ENCODE measurements at places on chromosomes 16 and 17.

DNA sequence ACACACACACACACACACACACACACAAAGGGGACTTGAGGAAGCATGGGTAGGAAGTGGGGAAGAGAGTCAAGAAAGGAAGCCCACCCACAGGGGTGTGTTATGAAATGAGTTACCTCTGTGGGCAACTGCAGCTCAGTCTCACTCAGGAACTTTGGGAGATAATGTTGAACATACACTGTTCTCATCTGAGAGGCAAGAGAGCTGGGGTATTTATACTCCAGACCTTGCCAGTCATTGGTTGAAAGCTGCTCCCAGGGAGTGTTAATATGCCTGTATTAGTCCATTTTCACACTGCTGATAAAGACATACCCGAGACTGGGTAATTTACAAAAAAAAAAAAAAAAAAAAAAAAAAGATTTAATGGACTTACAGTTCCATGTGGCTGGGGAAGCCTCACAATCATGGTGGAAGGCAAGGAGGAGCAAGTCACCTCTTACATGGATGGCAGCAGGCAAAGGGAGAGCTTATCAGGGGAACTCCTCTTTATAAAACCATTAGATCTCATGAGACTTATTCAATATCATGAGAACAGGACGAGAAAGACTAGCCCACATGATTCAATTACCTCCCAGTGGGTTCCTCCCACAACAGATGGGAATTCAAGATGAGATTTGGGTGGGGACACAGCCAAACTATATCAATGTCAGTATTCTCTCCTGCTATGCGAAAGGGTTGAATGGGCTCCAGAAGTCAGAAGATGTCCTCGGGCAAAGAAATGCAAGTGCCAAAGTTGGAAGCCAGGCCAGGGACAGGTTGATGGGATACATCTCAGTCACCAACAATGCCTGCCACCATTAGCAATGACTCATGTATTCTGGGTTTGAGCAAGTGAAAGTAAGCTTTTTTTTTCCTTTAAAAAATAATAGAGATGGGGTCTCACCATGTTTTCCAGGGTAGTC lies 270.5 kb downstream of the MRTFB start:
- DNase-seq = no peak

- no peak for DNase-seq
Measured at GRCh38 chr17:42577140-42577531, 393 bp downstream of the PSMC3IP start.

DNA sequence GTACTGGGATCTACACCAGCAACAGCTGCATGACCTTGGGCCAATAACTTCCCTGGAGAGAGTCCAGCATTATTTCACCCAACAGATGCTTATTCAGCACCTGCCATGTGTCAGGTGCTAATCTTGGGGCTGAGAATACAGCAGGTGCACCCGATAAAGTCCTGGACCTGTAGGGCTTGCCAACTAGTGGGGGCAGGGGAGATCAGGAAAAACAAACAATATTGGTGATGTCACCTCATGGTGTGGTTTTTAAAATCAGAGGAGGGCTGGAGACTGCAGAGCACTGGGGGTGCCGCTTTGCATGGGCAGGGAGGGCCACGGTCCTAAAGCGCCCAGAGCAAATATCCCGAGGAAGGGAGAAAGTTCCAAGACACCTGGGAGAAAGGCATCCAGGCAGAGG lies 218.8 kb downstream of the C16orf95 start:
- no peak for DNase-seq

DNA sequence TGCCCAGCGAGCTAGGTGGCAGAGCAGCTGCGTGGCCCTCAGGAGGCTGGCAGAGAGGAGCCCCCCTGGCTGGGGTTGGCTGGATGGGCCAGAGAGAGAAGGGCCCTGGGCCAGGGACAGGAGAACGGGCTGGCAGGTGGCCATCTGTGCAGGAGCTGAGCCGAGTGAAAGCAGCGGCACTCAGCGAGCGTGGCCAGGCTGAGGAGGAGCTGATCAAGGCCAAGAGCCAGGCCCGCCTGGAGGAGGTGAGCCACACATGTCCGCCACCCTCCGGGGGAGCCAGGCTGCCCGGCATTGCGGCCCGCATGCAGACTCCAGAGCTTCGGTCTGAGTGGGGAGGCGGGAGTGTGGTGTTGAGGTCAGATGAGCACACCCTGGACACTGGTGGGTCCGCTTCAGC lies 2.1 kb upstream of the RAC3 start:
- DNase-seq = no peak

DNA sequence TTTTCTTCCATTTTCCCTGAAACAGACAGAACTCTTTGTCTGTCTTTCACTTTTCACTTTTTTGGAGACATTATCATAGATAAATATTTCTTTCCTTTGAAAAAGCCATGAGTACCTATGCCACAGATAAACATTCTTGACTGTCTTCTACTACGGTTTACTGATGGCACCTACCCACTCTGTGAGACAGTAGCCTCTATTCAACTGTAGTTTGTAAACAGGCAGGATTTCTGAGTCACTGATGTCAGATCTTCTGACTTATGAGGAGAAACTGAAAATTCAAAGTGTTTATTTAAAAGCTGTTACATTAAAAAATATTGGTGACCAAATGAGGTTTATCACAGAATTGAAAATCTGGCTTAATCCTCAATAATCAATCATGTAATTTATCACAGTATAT lies 658.4 kb downstream of the TOX3 start:
- no peak for DNase-seq

DNA sequence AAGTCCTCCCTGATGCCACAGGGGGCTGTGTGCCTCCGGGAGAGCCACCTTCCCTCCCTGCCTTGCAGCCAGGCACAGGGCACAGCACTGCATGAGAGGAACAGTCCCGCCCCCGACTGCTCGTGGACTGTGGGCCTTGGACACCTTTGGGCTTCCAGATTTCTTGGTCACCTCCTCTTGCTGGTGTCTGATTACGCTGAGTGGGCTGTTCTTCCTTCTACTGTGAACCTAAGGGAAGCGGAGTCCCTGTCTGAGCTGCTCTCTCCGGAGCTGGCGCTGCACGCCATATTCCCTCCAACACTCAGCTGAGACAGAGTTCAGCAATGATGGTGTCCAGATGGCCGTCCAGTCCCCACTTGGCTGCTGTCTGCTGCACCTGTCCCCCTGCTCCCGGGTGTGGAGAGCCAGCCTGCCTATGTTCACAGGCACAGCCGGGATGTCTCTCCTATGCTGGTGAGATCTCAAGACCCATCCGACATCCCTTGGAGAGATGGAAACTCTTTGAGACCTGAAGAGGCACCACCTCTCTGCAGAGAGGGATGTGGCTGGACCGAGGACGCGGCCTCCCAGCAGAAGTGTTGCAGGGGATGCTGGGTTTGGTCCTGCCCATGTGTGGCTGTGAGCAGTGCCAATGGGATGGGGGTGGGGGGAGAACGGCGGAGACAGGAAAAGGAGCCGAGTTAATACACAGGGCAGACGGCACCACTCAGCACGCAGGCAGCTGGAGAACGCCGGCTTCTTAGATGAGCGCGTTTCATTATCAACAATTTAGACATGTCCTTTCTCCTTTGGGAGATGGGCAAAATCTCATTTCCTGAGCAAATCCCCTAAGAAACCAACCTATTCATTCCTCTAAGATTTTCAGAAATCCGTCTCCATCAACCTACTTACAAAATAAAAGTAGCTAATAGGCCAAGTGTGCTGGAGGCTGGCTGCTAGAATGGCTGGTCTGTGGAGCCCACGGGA lies 171.9 kb downstream of the ENGASE start:
- no peak for DNase-seq

DNA sequence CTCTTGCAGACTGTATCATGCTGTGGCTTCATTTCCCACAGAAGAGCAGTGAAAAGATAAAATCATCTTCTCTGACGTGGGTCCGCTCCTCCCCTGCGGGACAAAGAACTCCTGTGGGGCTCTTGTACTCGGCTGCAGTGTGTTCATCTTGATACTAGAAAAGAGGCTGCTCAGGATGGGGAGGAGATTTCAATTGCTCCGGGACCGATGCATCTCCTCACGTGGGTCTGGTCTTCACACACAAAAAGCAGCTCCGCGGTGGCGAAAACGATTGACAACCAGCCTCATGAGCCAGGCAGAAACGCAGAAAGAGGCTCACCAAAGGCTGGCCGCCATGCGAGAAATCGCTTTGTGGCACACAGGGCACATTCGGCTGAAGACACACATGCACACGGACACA lies 14.4 kb upstream of the KCNJ18 start:
- no peak for DNase-seq

DNA sequence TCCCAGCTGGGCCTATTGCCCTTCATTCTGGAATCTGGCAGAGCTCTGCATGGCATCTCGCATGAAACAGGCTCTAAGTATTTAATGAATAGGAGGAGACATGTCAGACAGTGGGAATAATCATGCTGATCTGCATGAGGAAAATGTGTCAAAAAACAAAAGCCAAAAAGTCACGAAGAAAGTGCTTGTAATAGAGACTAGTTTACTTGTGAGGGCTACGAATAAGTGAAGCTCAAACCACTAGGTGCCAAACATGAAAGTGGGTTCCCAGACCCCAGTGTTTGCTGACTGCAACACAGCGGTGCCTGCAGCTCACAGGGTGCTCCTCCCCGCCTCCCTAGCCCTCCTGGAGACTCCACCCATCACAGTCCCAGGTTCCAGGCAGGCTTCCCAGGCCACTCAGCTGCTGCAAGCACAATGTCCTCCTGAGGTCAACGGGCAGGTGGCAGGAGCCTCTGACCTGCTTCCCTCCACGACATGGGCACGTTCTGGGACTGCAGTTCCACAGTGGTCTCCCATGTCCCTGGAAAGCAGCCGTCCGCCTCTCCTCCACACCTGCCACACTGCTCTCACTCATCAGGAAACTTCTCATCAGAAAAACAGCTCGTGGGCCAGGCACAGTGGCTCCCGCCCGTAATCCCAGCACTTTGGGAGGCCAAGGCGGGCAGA lies 96.5 kb downstream of the ANKRD11 start:
- DNase-seq = no peak

DNA sequence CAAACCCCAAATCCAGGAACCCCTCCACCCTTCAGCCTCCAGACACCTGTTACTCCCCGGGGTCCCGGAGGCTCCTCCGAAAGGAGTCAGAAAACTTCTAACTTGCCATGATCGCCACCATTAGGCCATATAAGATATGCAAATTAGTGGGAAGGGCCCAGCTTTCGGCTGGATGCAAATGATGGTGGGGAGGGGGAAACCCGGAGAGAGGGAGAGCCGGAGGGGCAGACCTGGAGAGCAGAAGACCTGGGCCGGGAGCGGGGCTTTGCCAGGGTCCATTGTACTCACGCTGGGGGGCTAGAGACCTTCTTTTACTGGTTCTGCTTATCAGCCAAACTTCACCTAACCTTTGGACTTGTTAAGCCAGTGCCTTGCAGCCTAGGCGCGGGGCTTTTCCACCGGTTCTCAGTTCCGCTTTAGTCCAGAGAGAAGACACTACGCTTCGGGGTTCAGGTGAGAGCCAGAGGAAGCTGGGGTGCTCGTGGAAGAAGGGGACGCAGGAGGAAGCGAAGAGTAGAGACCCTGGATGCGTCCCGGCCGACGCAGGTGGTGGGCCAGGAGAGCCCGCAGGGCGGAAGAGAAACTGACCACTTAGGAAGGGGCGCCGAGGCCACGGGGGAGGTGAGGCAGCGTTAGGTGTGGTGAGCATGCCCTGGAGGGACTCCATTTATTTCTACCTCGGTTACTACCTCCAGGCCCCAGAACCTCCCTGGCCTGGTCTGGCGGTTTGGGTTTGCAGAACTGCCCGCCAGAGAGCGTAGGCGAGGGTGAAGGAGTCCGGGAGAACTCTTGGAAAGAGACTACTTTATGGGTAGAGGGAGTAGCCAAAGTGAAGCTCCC lies at the start of gene HNF1B:
Gene HNF1B, minus strand, starts transcription at position 99 of the 840 bp plus-strand sequence. CDS start 175 bp downstream, outside the sequence.
- DNase-seq = peak; percentile 83

Measured in H9 (cell line).